NAMALWA (cell line): ENCODE measurements at places on chromosomes 3 and 15.

- no peak for DNase-seq
These were observed 471 bp upstream of the KBTBD8 start for GRCh38 chr3:66997560-66998112.

- no peak for DNase-seq
These were observed 132.9 kb upstream of the ZBTB20 start for GRCh38 chr3:115279939-115280338.

DNA sequence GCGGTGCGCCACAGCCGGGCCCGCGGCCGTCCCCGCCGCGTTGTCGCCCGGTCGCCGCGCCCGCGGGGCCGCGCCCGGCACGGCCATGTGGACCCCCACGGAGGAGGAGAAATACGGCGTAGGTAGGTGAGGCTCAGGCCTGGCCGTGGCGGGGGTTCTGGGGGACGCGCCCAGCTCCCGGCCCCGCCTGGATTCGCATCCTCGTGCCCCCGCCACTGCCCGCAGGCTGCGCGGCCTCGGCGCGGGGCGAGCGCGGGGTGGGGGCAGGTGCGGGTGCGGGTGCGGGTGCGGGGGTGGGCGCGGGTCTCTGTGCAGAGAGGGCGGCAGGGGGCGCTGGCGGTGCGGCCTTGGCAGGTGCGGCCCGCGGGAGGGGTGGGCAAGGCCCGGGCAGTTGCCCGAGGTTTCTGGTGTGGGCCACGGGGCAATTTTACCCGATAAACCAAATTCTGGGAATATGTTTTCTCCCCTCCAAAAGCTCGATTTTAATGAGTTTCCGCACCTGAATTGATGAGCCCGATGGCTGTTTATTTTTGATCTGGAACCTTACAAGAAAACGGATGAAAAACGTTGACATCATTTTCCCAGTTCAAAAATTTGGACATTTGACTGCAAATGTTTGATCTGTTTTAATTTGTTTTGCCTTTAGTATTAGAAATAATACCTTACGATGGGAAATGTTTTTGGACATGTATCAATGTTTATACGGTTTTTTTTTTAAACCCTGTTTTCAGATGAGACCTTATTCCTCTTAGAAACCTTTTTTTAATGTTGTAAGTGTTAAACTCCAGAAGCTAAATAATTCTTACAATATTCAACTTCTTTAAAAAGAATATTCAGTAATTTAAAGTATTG lies 678 bp downstream of the DOCK3 start:
- DNase-seq = no peak

DNA sequence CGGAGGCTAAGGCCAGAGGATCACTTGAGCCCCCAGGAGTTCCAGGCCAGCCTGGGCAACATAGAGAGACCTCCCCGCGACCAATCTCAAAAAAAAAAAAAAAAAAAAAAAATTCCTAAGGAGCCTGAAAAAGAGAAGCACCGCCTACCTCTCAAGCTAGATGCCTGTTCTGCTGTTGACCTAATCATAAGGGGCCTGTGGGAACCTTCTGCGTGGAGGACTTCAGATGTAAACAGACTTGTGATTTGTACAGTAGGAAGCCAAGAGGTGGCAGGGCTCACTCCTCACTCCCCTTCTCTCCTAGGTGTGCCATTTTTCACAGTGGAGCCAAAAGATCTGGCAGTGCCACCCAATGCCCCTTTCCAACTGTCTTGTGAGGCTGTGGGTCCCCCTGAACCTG lies 3.2 kb downstream of the TYRO3 start:
- no peak for DNase-seq

GRCh38 chr3:877001-877400 lies 215.8 kb upstream of the CNTN6 start:
- DNase-seq = no peak

DNA sequence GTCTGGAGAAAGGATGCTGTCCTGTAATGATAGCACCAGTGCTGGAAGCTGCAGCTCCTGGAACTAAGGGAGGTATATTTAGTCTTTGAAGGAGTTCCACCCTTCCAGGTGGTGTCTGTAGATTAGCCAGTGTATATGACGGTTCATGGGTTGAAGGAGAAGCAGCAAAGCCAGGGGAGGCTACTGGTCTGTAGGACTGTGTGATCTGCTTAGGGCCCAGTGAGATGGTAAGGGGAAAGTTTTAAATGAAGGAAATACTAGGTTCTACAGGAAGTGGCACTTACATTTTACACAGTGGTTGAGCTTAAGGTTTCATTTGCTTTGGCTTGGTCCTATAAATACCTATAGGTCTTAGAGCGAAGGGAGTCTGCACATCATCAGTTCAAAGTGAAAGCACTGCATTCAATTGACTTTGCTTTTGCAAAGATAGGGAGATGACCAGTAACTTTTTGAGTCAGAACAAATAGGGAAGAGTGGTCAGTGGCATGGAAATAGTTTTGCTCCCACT lies 5.6 kb downstream of the SLC25A38 start:
- DNase-seq = peak; percentile 49

- no peak for DNase-seq
These were observed 516.7 kb downstream of the MECOM start for GRCh38 chr3:169146866-169147237.

DNA sequence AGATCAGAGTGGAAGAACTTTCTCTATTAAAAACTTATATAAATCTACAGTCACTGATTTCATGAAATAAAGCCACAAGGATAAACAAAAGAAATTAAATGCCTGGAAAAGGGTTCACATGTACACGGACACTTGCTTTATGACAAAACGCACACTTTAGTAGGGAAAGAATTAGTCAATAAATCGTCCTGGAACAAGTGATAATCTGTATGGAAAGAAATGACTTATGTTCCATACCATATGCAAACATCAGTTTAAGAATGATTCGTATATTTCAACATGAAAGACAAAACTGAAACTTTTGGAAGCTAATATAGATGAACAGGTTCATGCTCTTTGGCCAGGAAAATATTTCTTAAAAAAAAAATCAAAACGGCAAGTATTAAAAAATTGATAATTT lies 40.2 kb downstream of the MEF2A start:
- DNase-seq = no peak

- no peak for DNase-seq
These were observed 30.2 kb upstream of the VPS8 start for GRCh38 chr3:184781801-184782200.

DNA sequence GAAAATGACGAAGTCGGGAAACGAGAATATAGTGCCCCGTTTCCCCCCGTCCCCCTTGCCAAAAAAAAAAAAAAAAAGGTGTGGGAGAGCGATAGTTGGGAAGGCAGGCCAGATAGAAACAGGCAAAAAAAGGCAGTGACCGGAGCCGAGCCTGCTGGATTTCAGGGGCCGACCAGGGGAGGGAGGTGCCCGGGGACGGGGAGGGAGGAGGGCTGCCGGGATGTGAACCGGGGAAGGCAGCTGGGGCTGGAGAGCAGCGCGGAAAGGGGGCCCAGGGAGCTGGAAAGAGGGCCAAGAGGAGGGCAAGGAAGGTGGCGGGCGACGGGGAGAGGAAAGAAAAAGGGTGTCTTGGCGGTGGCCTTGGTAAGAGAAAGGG lies 837 bp downstream of the LRRN1 start:
- no peak for DNase-seq
